Inflammatory macrophage (primary cell): ENCODE measurements at places on chromosomes 3 and 15.

GRCh38 chr15:47890397-47891150 lies 173.3 kb downstream of the SEMA6D start:
- DNase-seq: no peak

DNA sequence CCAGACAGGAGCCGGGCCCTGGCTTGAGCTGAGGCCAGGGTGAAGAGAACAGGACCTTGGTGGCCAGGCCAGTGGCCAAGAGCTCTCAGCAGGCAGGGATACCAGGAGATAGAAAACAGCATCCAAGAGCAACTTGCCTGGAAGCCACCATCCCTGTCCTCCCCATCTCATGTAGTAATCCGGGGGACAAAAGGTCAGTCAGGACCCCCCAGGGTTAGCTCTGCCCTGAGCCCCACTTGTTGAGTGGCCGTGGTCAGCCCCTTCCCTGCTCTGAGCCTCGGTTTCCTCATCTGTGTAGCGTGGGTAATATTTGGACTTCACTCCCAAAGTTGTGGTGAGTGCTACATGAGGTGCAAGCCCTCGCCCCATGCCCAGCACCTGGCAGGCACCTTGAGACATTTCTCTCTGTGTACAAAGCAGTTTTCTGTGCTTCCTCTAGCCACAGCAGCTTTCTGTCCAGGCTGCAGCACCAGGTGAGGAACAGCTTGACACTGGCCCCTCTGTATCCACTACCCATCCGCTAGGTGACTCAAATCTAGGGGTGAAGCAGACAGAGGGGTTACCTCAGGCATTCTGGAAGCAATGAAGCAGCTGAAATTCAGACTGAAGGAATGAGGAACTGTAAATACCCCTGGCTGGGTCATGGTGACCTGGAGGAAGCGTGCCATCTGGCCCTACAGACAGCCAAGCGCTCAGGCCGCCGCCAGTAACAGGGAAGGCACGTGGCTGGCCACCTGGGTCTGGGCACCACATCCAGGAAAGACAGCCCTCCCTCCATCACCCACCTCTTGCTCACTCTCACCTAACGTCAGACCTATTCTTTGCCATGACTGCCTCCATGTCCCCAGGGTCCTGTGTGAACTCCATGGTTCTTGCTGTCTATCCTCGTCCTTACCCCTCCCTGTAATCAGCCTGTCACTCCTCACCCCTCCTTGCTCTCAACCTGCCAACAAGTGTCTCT lies 6.7 kb downstream of the CISH start:
- DNase-seq: peak; percentile 56

- DNase-seq: no peak
These were observed 45.3 kb upstream of the VPS8 start for GRCh38 chr3:184766555-184767261.

DNA sequence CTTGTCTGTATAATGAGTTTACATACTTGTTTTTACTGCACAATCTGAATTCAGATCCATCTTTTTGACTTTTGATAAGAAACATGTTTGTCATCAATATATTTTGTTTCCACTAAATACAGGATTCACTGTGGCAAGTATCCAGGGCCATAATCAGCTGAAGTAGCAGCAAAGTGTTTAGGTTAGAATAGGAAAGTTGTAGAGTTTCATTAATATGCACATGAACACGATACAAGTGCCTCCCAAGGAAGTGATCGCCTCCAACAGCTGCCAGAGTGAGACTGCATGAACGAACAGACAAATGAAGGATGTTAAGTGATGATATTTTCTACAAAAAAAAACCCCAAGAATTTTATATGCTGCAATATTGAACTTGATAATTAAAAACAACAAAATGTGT lies 204.3 kb downstream of the TBL1XR1 start:
- no peak for DNase-seq

- DNase-seq: no peak
These were observed 38.0 kb downstream of the WNT7A start for GRCh38 chr3:13841826-13842225.

GRCh38 chr3:157501863-157502262 lies 1.4 kb downstream of the VEPH1 start:
- no peak for DNase-seq
